ENCODE measurements at places on chromosomes 7 and 10.
A peak's percentile ranks its signal among the peaks of the same experiment; 100 is the strongest.

DNA sequence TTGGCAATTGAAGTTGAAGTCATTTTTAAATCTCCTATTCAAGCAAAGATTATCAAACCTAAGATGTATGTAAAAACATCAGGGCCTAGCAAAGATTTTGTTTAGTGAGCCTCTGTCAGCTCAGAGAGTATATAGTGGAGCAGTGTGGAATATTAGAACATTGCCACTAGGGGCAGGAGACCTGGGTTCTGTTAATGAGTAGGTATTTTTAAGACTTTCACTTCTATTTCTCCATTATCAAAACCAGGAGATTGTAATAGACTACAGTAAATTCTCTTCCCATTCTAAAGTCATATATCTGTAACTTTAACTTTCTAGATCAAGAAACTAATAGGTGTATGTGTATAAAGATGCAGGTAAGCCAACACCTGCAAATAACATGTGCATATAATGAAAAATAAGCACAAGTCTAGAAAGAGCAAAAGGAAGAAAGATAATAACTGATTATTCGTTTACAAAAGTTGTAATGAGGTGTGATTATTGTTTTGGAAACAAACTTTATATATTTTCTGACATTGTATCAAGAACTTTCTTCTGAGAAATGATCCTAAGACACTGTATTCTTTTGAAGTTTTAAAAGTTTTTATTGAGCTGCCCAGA, 64.4 kb downstream of the KCND2 start:
- no peak for DNase-seq

- DNase-seq: no peak
Observed at GRCh38 chr10:86362586-86363183, 3.9 kb downstream of the GRID1 start.

DNA sequence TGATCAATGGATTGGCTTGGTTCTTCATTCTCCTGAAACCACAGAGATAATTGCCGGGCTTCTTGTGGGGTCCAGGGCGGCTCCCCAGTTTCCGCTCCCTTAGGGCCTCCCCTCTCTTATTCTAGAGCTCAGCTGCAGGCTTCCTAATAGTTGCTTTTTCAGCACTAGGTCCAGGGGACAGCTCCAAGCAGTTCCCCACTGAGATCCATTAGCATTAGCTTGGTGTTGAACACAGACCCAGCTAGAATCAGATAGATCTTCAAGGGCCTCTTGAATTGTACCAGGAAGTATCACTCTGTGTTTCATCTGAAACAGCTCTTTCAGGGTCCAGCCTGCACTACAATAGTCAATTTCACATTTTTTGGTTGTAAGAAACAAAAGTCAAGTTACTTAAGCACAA, 238.7 kb downstream of the SEC23IP start:
- no peak for DNase-seq

- no peak for DNase-seq
Observed at GRCh38 chr7:114622221-114622620, 207.6 kb downstream of the FOXP2 start.

- DNase-seq: no peak
Observed at GRCh38 chr7:73671857-73672445, 4.3 kb downstream of the VPS37D start.

DNA sequence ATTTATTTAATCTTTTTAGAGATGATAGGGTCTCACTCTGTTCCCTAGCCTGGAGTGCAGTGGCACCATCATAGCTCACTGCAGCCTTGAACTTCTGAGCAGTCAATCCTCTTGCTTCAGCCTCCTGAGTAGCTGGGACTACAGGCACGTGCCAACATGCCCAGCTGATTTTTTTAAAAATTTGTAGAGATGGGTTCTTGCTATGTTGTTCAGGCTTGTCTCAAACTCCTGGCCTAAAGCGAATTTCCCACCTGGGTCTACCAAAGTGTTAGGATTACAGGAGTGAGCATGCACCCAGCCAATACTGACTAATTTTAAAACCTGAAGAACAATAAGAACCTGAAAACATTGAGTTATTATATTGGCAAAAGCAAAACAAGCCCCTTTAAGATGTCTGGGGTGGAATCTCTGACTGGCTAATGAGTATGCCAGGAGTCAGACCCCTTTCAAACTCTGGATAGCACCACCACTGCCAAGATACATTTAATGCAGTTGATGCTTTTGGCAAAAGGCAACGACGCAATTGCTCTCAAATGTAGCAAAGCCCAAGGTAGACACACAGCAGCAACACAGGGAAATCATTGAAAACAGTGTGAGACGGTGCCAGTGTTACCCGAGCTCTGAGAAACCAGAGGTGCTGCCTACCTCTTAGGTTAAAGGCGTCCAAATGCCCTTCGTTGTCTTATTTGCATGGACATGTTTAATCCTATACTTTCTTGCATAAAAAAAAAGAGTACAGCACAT, 40.7 kb upstream of the TOMM7 start:
- no peak for DNase-seq

- no peak for DNase-seq
Observed at GRCh38 chr7:157041004-157041403, 30.5 kb upstream of the MNX1 start.

DNA sequence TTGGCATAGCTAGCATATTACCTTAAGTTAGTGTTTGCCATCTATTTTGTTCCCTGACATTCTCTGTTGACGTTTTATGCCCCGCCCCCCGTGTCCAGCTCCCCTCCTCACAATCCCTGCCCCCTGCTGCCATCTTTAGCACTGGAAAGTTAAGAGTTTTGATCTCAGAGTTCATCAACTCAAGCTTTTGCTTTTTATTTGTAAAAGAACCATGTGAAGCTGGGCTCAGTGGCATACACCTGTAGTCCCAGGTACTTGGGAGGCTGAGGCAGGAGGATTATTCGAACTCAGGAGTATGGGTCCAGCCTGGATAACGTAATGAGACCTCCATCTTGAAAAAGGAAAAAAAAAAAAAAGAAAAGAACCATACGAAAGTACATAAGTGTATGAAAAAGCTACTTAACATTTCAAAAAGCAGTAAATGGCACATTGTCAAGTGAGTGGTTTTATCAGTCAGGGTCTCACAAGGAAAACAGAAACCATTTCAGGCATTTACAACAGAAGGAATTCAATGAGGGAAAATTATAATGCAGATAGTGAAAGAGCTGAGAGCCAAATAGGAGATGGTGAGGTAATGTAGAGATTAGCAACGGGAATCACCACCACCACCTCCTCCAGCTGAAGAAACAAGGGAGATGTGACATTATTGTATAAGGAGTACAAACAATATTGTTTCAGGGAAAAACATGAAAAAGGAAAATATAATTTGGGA, 64.9 kb downstream of the MCU start:
- DNase-seq: no peak

- DNase-seq: no peak
Observed at GRCh38 chr7:29332042-29332811, 137.7 kb downstream of the CHN2 start.

DNA sequence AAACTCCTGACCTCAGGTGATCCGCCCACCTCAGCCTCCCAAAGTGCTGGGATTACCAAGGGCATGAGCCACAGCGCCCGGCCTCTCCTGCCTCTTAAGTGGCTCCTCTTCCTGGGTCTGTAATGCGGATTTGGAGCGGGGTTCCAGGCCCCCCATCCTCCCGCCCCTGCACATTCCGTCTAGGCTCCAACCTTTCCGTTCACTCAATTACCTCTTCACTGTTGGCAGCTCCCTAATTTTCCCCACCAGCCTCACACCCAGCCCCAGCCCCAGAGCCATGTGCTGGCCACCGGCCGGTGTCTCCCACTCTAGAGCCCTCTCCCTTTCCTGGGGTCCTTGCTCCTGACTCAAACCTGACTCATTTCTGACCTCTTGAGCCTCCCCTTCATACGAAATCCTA, 16.6 kb downstream of the ASB13 start:
- DNase-seq: no peak

- DNase-seq: no peak
Observed at GRCh38 chr7:47102331-47102841, 479.5 kb downstream of the TNS3 start.

GRCh38 chr7:141281311-141281710, 207.4 kb downstream of the TMEM178B start:
- no peak for DNase-seq

GRCh38 chr10:7121154-7121797, 289.6 kb downstream of the SFMBT2 start:
- peak; percentile 36 for DNase-seq

DNA sequence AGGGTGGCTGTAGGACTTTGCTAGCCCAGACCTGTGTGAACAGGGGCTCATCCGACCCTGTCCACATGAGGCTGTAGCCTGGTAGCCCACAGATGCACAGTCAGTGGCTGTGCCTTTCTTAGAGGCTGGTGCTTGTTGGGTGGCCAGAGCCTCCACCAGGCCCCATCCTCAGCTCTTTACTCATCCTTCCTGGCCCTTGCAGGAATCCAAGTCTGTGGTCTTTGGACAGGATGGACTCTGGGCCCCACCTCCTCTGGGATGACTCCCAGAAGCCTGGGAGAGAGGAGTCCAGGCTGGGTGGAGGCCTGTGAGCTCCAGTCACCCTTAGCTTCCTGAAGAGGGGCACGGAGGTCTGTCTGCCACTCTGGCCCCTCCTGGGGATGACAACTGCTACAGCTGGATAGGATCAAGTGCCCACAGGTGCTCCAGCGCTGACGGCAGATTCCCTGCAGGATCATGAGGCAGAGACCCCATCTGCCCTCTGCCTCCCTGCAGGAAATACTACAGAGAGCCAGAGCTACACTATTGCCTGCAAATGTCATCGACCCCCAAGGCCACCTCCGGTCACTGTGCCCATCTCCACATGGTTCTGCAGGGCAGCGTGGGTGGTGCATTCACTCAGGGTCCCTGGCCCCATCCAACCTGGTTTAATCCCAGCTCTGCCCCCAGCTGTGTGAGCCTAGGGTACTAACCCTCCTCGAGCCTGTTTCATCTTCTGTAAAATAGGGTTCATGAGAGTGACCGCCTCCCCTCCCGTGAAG, 114.5 kb downstream of the PTPN20 start:
- no peak for DNase-seq

- DNase-seq: no peak
Observed at GRCh38 chr10:59891349-59891748, 15.0 kb downstream of the CCDC6 start.

DNA sequence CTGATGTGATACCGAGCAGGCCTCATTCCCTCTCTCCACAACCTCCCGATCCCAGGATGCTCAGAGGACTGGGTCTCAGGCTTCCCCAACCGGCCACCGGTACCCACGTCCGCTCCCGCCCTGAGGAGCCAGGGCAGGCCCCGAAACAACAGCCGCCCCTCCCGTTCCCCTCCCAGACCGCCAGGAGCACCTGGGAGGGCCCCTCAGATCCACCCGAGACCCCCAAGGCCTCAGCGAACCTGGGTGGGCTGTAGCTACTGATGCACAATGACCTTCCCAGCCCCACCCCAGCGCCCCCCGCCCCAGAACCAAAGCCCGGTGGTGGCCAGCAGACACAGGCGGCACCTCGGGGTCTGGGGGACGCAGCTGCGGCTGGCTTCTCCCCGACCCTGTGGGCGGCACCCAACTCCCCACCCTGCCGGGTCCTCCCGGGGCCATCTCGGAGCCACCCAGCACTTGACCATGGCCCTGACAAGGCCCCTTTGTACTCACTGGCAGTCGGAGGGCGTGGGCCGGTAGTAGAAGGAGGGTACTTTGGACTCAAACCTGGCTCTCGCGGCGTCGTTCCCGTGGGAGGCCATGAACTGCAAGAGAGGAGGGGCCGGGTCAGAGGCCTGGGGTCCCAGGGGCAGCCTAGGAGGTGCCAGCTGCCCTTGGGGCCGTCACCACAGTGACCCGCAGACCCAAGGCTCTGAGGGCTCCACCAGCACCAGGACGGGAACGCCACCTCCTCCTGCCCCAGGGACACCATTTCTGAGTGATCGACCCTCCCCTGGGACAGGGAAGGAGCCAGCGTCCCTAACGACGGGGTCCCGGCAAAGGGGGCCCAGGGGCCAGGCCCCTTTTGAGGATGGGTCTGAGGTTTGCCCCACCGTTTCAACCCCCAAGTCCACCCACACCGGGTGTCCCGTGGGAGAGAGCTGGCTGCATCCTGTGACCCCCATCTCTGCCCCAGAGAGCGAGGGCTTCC, 28.1 kb downstream of the ADAP1 start:
- DNase-seq: no peak

- DNase-seq: no peak
Observed at GRCh38 chr10:86662186-86663045, 5.9 kb upstream of the LDB3 start.

GRCh38 chr10:6273351-6273750, 70.6 kb downstream of the PFKFB3 start:
- DNase-seq: no peak

DNA sequence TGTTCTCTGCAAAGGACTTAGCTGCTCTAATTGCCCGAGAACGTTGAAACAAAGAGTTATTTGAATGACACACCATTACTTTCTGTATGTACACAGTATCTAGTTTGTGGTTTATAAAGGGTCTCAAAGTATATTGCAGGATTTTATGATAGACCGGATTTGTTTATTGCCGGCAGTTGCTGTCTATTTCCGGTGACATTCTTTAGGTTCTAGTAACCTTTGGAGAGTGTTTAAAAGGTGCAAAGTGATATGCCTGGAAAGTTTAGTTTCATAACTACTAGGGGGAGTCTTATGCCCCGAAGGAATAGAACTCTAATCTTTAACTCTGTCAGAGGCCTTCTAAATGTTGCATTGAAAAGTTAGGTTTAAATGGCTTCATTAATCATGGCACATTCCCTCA, 63.8 kb downstream of the PAPSS2 start:
- no peak for DNase-seq

DNA sequence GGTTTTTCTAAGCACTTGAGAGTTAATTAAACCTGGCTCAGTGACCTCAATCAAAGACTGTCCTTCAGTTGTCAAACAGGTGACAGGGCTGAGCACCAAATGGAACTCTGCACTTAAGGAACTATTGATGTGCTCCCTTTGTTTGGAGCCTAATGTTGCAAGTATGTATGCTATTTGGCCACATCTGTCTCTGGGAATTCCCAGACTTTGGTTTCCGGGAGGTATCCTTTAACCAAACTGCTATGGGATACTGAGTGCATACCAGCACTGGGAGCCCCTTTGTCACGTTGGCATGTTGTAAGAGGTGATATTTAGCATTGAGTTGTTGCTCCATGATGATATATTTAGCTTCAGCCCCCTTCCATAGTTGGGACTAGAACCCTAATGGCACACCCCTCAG, 25.2 kb downstream of the ASZ1 start:
- DNase-seq: no peak

- DNase-seq: no peak
Observed at GRCh38 chr7:82036146-82036886, 266.5 kb upstream of the HGF start.

GRCh38 chr10:84613336-84614021, 285.1 kb downstream of the CCSER2 start:
- DNase-seq: no peak

DNA sequence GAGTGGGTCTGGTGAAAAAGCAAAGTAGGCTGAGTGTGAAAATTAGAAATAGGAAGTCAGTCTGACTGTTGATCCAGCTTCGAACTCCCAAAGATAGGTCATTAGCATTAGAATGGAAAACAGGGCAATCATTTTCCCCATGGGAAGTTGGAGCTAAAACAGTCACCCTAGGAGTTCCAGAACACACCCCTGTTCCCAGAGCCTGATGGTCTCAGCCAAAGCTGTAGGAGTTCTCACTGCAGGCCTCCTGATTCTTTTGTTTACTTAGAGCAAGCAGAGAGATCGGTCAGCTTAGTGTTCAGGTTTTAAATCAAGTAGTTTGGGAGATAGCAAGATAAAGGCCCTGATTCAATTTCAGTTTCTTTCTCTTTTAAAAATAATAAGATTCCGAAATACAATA, 28.8 kb upstream of the JCAD start:
- no peak for DNase-seq
